Kidney (tissue), 22 donors: ENCODE measurements at places on chromosomes 1 and 21.

GRCh38 chr21:45529785-45530422 lies 12.3 kb downstream of the SLC19A1 start:
- DNase-seq, result peak; percentile 20

DNA sequence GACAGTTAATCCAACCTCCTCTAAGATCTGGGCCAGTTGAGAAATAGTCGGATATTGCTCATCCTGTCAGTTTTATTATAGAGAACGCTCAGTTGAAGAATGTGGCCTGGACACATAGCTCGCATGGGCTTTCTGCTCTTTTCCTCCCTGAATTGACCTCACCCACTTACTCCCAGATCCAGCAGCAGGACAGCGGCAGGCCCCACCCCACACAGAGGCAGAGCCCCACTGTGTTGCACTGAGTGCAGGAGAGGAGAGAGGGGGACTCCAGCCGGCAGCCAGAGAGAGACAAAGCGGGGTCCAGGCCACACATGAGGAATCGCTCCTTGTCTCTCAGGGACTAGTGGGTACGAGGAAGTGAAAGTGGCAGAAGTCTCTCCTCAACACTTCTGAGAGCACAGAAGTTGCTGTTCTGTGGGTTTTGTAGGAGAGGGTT lies 78.6 kb downstream of the LAMC1 start:
- peak; percentile 68 for DNase-seq

DNA sequence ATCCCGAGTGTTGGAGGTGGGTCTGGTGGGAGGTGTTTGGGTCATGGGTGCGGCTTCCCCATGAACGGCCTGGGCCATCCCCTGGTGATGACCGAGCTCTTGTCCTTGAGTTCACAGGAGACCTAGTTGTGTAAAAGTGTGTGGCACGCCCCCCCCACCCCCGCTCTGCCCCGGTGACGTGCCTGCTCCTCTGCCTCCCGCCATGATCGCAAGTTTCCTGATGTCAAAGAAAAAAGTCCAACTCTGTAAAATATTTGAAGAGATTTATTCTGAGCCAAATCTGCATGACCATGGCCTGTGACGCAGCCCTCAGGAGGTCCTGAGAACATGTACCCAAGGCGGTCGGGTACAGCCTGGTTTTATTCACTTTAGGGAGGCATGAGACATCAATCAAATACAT lies 125.1 kb upstream of the COL6A1 start:
- DNase-seq, result no peak

DNA sequence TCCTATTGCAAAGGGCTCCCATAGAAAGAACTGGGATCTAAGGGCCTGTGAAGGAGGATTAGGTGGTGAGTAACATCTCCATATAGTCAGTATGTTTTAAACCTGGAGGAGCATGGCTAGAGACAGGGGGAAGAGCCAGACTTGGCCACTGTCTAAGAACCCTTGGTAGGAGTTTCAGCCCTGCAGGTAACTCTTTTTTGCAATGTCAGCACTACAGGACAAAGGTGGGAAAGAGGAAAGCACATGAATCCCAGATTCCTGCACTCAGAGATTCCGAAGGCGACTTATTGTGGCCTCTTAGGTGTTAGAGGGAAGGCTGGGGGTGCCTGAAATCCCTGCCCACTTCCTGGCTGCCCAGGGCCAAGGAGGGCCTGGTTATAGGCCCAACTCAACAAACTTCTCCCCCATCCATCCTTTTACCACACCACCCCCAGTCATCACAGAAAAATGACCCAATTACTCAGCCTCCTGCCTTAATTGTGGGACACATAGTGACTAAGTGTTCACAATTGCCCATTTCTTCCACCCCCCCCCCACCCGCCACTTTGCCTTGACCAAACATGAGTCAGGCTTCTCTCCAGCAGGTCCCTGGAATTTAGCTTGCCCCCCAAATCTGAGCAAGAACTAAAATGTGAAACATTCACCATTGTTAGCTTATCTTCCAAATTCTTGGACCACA lies 1.9 kb upstream of the NTNG1 start:
- DNase-seq, result no peak

DNA sequence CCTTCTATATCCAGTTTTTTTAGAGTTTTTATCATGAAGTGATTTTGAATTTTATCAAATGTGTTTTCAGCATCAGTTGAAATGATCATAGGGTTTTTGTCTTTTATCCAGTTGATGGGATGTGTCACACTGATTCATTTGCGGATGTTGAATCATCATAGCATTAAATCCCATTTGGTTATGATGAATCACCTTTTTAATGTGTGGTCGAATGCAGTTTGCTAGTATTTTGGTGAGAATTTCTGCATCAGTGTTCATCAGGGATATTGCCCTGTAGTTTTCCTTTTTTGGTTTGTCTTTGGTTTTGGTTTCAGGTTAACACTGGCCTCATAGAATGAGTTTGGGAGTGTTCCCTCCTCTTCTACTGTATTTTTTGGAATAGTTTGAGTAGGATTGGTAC lies 80.3 kb downstream of the DIRAS3 start:
- DNase-seq, result no peak

GRCh38 chr1:37476460-37477197 lies 2.2 kb downstream of the ZC3H12A start:
- no peak for DNase-seq

- DNase-seq, result peak; percentile 10
Measured at GRCh38 chr1:67213164-67213563, 46.9 kb downstream of the IL23R start.

- no peak for DNase-seq
Measured at GRCh38 chr1:53482441-53483153, 23.4 kb downstream of the DMRTB1 start.

DNA sequence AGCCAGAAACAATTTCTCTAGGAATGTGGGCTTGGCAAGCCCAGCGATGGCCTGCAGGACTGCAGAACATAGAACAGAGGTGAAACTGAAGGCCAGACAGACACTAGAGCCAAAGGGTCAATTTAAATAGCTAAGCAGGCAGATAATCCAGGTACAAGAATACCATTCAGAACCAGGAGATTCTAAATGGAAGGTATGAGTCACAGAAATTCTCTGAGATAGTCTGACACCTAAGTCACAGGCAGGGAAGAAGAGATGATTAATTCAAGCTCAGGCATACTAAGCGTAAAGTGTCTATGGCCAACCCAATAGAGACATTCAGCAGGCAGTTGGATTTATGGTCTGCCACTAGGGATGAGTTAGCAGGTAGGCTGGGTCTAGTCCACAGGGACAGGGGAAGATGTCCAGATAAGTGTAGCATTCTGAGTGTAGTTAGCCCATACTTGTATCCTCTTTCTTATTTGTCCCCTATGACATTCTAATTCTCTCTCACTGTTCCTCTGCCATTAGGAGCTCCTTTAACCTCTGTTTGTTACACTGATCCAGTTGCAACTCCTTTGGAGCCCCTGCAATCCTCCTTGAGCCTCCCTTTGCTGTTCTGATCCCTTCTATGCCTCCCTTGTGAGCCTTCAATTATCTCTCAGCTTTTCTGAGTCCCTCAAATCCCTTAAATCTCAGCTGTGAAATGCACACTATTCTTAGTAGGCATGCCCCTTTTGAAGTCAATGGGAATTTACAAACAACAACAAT lies 383.8 kb downstream of the LMO4 start:
- no peak for DNase-seq

GRCh38 chr1:87108228-87108627 lies 193.8 kb downstream of the HS2ST1 start:
- DNase-seq, result no peak

DNA sequence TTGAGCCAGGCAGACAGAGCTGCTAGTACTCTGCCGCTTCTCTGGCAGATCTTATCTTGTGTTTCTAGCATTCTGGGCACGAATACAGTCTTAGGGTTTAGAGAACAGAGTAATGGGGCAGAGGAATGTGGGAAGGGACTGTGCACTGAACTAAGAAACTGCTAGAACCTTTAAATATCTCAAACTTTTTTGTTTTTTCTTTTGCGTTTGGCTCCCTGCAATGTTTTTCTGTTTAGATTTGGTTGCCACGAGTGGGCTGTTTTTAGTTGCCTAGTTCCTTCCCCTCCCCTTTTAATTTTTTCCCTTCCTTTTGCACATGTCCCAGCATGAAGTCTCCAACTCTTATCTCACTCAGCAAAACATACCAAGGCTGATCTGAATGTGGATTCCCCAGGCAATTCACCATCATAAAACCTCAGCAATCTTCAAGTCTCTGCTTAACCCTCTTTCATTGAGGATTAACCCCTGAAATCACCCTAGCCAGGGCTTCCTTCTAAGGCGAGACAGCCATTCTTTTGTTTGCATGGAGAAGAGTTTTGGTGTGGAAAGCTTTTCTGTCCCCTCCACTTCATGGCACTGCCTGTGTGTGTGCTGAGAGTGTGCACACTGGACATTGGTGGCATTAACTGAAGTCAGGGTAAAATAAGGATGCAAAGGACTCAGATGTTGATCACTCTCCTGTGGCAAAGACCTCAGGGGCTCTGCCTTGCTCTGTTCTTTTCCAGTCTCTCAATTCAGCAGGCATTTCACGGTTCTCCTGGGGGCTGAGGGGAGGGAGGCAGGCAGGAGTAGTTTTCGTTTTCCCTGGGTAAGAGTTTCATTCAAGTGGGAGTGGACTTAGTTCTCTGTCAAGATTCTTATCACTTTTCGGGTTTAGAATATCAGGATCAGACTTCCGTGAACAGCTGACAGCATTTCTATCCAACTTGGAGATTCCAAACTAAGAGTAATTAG lies 2.8 kb upstream of the ATF3 start:
- peak; percentile 48 for DNase-seq

- no peak for DNase-seq
Measured at GRCh38 chr1:161803181-161803580, 37.1 kb downstream of the ATF6 start.

- peak; percentile 68 for DNase-seq
Measured at GRCh38 chr1:165162671-165163241, 193.8 kb downstream of the LMX1A start.

- DNase-seq, result no peak
Measured at GRCh38 chr1:85555867-85556573, 24.5 kb upstream of the CCN1 start.

GRCh38 chr1:11989669-11990068 lies 9.4 kb downstream of the MFN2 start:
- no peak for DNase-seq

DNA sequence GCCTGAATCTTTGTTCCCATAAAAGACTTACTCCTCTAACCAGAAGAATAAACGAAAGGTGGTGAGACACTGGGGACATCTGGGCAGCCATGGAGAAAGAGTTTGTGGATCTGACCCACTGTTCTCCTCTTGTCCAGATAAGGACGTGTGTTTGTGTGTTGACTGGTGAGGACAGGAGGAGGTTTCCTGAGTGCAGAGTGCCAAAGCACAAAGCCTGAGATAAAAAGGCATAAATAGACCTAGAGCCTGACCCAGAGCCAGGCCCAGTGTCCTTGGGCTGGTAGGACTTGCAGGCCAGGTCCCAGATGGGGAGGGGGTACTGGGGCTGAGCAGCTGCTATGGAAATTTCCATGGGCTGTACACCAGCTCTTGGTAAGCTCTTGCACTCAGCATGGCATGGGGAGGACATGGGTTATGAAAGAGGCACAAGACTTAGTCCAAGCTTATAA lies 19.6 kb upstream of the COQ8A start:
- no peak for DNase-seq

- DNase-seq, result no peak
Measured at GRCh38 chr21:42012763-42013329, 2.7 kb upstream of the ZBTB21 start.

DNA sequence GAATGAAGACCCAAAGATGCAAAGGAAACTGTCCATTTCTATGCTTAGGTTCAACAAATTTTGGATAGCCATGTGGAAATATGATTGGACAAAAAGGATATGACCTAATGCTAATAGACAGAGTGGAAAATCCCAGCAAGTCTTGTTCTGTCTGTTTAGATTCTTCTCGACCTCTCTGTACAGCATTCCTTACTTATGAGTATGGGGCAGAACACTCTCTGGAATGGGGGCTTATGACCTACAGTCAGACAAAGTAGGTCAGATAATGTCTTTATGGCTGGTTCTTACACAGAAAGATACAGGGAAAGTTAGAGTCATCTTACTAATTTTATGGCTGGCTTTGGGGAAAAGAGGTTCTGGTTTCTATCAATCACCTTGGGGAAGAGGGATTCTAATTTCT lies 2.8 kb downstream of the GCSAML start:
- DNase-seq, result no peak

GRCh38 chr1:162599451-162599850 lies 32.8 kb upstream of the DDR2 start:
- no peak for DNase-seq

- DNase-seq, result no peak
Measured at GRCh38 chr1:98766255-98766654, 104.7 kb downstream of the SNX7 start.

GRCh38 chr1:72063364-72064044 lies 218.8 kb downstream of the NEGR1 start:
- no peak for DNase-seq

DNA sequence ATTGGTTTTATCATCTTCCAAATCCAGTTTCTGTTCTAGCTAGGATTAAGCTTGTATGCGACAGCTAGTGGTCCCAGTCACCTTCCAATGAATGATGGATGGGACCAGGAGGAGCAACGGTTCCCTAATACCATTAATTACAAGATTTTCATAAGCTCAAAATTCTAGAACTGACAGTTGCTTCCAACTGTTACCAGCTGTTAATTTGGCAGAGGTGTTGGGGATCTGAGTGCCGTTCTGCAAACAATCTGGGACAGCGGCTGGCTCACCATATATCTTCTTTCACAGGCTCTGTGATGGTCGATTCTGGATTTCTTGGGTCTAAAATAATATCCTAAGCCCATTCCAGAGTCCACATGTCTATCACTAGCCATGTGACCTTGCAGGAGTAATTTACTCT lies 34.5 kb upstream of the RALGPS2 start:
- no peak for DNase-seq

- no peak for DNase-seq
Measured at GRCh38 chr1:74530892-74531291, 18.5 kb upstream of the LRRC53 start.

GRCh38 chr1:208917723-208918122 lies 665.8 kb upstream of the CAMK1G start:
- no peak for DNase-seq

DNA sequence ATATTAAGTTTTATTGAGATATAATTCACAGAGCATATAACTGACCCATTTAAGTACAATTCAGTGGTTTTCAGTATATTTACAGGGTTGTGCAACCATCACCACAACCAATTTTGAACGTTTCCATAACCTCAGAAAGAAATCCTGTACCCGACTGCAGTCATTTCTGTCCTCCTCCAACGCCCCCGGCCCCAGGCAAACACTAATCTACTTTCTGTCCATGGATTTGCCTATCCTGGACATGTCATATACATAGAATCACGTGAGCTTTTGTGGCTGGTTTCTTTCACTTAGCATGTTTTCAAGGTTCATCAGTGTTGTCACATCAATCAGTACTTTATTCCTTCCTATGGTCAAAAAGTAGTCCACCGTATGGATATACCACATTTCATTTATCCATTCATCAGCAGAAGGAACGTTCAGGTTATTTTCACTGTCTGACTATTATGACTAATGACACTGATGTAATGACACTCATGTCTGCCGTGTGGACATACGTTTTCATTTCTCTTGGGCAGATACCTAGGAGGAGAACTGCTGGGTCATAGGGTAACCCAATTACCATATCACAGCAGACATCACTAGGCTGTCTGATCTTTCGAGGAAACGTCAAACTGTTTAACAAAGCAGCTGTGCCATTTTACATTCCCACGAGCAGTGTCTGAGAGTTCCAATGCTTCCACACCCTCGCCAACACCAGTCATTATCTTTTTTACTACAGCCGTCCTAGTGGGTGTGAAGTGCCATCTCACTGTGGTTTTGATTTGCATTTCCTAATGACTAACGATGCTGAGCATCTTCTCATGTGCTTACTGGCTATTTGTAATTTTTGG lies 30.8 kb downstream of the MRPL37 start:
- DNase-seq, result no peak
